H9 (cell line): ENCODE measurements at places on chromosomes 3 and 15. TPM values are rescaled to one million over a fixed set of nuclear protein-coding genes. Genes with fewer than 3 reads are reported as not detected.
A peak's percentile ranks its signal among the peaks of the same experiment; 100 is the strongest.

- H3K4me3 ChIP-seq = no peak overlapping the region
- H3K27me3 ChIP-seq = no peaks in the 10 kb centered on the region
- no peak overlapping the region for H3K27ac ChIP-seq
- DNase-seq = no peak
- peaks cover 4% of the 10 kb centered on the region; the same call in 1 of the 2 replicates for H3K4me1 ChIP-seq
Measured at GRCh38 chr3:194865615-194866014, 179.9 kb downstream of the FAM43A start.

DNA sequence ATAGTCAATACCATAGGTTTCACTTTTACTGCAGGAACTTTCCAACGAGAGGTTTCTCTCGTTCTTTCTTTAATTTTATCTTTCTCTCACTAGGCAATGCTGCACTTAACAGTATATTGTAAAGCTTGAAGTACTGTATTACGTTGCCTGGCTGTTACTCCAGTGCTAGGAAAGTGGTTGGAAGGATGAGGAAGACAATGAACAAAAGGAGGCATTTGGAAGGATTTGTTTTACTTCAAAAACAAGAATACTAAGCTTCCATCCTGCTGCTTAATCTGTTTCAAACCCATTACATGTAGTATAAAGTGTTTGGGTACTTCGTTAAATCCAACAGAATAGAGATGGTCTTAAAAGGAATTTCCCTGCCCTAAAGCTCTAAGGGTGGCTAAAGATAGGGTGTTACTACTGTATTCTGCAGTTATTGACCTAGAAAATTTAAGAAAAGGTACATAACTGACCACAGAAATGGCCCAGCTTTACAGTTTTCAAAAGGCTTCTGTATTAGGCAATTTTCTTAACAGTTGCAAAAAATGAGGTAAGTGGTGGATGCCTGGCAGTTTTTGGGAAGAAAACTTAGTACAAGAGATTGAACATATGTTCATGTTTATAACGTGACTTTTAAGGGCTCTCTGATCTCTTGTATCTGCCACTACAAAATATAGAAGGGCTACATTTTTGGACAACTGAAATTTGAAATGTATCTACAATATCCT, 785 bp upstream of the IFT57 start:
- DNase-seq = no peak
- no peak overlapping the region for H3K27ac ChIP-seq
- H3K36me3 ChIP-seq = no peaks in the 10 kb centered on the region

DNA sequence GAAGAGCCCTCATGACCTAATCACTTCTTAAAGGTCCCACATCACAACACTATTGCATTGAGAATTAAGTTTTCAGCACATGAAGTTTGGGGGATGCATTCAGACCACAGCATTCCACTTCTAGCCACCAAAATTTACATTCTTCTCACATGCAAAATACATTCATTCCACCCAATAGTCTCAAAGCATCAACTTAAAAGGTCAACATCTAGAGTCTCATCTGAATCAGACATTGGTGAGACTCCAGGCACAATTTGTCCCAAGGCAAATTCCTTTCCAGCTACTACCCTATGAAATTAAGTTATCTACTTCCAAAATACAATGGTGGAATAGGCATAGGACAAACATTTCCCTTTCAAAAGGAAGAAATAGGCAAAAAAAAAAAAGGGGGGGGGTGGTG, 64.9 kb downstream of the PLSCR2 start:
- peaks cover 3% of the 10 kb centered on the region; the same call in 1 of the 2 replicates for H3K4me1 ChIP-seq
- H3K36me3 ChIP-seq = no peaks in the 10 kb centered on the region; the same call in 2 of the 3 replicates
- H3K27me3 ChIP-seq = no peaks in the 10 kb centered on the region
- H3K27ac ChIP-seq = no peak overlapping the region

GRCh38 chr15:80161468-80162016, 8.7 kb downstream of the FAH start:
- no peak overlapping the region; the same call in 2 of the 3 replicates for H3K4me3 ChIP-seq
- H3K36me3 ChIP-seq = peaks cover 11% of the 10 kb centered on the region

DNA sequence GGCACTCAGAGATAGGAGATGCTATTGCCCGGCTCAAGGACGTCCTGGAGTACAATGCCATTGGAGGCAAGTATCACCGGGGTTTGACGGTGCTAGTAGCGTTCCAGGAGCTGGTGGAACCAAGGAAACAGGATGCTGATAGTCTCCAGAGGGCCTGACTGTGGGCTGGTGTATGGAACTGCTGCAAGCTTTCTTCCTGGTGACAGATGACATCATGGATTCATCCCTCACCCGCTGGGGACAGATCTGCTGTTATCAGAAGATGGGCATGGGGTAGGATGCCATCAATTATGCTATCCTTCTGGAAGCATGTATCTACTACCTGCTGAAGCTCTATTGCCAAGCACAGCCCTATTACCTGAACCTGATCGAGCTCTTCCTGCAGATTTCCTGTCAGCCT, 26.4 kb downstream of the BCL2A1 start:
- no peaks in the 10 kb centered on the region for H3K36me3 ChIP-seq
- H3K27ac ChIP-seq = no peak overlapping the region
- H3K4me1 ChIP-seq = no peaks in the 10 kb centered on the region; the same call in 1 of the 2 replicates
- H3K4me3 ChIP-seq = no peak overlapping the region
- no peak for DNase-seq

DNA sequence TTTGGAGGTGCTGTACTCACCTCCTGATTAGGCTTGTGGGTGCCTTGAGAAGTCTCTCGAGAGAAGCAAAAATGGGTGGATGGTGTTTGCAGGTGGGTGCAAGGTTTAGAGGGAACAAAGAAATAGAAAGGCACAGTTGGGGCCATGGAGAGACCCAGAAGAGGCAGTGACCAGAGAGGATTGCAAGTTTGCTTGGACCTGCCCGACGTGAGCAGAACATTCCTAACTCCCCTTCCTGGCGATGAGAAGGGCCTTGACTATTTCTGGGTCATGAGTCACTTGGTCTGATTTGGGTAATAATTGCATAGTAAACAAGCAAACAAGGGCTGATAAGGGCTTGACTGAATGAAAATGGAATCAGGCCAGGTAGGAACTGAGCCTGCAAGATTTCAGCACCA, 7.0 kb upstream of the CTSH start:
- no peak for DNase-seq
- no peaks in the 10 kb centered on the region; the same call in 1 of the 2 replicates for H3K27me3 ChIP-seq
- no peaks in the 10 kb centered on the region for H3K36me3 ChIP-seq

DNA sequence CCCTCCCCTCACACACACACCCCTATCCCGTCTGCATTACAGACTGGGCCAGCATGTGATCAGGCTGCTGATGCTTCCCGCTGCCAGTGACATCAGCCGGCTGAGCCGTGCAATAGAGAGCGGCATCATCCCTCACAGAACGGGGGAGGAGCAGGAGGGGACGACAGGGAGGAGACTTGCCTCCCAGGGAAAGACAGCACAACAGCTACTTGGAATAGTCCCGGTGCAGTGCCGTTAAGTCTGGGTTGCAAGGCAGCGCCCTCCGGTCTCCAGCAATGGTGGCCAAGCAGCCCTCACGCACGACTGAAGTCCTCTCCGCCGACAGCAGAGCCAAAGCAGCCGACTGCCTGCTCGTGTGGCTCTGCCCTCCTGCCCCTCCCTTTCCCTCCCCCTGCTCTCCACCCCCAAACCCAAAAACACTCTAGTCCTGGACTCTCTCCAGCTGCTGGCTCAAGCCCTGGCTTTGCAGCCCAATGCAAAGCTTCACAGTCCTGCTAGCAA, 31.5 kb upstream of the RPS17 start:
- H3K36me3 ChIP-seq = no peaks in the 10 kb centered on the region
- H3K27ac ChIP-seq = no peak overlapping the region
- H3K27me3 ChIP-seq = no peaks in the 10 kb centered on the region
- no peaks in the 10 kb centered on the region; the same call in 1 of the 2 replicates for H3K4me1 ChIP-seq

- peaks cover 24% of the 10 kb centered on the region for H3K36me3 ChIP-seq
- no peak for DNase-seq
- no peak overlapping the region for H3K27ac ChIP-seq
- no peak overlapping the region for H3K4me3 ChIP-seq
Measured at GRCh38 chr15:67186226-67186649, 68.2 kb downstream of the AAGAB start.

DNA sequence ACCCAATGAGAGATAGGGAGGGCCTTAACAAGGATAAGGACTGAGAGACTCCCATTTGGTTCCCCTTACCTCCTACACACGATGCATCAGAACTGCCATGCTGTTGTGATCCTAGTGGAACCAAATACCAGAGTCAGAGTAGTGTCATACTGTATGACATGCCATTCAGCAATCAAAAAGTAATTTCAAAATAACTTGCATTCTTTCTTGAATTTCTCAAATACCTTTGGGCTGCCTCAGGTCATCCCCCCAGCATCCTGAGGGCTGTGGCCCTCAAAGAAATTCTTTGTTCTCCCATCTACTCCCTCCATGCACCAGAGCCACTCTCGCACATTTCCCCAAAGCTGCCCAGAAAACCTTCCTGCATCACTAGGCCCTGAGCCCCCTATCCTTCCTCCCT, 68.9 kb upstream of the PPP2R3A start:
- H3K4me1 ChIP-seq = no peaks in the 10 kb centered on the region
- H3K4me3 ChIP-seq = no peak overlapping the region
- H3K27ac ChIP-seq = no peak overlapping the region

DNA sequence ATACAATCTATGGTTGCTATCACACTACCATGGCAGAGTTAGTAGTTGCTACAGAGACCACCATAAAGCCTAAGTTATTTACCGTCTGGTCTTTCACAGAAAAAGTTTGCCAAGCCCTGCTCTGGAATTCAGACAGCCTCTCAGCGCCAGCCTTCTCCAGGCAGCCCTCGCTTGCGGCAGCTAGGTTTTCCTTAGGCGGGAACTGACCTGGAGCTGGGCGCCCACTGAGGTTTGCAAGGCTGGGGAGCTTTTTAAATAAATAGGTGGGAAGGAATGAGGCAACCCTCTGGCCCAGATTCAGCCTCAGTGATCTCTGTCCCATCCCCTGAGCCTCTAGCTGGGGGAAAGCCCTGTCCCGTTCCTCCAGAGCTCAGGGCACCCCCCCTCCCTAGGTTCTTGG, 1.2 kb downstream of the CTSH start:
- no peak overlapping the region for H3K27ac ChIP-seq
- H3K4me3 ChIP-seq = peak overlapping the region; percentile 60
- no peaks in the 10 kb centered on the region; the same call in 1 of the 2 replicates for H3K27me3 ChIP-seq
- no peaks in the 10 kb centered on the region for H3K36me3 ChIP-seq

Gene IMP3
- 97.9 and 106 TPM in 2 replicates for total RNA-seq

Gene KIF7
- 22.0 and 23.4 TPM in 2 replicates for total RNA-seq

Gene DUOX1
- 2.3 and 2.6 TPM in 2 replicates for total RNA-seq

Gene TMEM87A
- 43.3 and 46.7 TPM in 2 replicates for total RNA-seq

- H3K4me1 ChIP-seq = no peaks in the 10 kb centered on the region
- H3K36me3 ChIP-seq = no peaks in the 10 kb centered on the region
- no peak overlapping the region for H3K4me3 ChIP-seq
Measured at GRCh38 chr3:177983320-177983719, 552.9 kb upstream of the KCNMB2 start.

DNA sequence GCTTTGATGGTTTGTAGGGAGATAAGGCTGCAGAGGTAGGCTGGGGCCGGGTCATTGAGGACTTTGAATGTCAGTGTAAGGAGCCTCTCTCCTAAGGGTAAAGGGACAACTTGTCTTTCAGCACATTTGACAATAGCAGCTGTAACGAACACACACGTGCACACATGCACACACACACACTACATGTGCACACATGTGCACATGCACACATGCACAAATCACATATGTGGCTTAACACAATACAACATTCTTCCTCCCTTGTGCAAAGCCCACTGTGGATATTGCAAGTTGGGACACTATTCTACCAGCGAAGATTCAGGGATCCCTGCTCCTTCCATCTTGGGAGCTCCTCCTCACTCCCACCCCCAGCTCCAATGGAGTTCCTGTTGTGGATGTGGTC, 1.1 kb upstream of the CFAP100 start:
- no peak for DNase-seq
- H3K4me1 ChIP-seq = no peaks in the 10 kb centered on the region
- H3K4me3 ChIP-seq = no peak overlapping the region
- H3K27me3 ChIP-seq = peaks cover 16% of the 10 kb centered on the region; the same call in 1 of the 2 replicates

DNA sequence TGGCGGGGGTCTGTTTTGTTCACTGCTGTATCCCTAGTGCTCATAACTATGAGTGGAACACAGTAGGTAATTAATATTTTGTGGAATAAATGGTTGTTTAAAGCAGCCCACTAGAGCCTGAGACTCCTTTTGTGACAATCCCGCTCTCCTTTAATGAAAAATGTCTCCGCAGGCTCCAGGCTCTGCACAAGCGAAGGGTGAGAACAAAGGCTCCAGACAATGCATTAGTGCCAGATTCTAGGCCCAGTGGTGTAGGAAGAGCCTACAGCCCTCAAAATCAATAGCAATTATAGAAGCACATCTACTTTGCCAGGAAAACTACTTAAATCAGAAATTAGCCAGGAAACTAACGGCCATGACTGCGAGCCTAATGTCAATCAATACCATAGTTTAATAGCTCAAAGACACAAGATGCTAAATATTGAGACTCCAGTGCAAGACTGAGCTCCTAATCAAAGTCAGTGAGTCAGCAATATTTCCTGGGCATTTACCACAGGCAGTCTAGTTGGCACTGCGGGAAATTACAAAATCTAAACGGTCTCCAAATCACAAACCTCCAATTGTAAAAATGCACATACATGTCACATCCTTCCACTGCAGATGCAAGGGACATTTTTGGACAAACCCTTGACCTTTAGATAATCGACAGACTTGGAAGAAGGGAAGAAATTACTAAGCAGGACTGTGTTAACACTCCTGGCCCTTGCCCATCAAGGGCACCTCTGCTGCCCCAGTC, 2.3 kb downstream of the ANXA2 start:
- no peak overlapping the region for H3K4me3 ChIP-seq
- H3K4me1 ChIP-seq = peaks cover 19% of the 10 kb centered on the region; the same call in 1 of the 2 replicates
- H3K27me3 ChIP-seq = peaks cover 1% of the 10 kb centered on the region; the same call in 1 of the 2 replicates
- 0 out of 2 replicates have a peak, but pooled peaks cover 3% of the 10 kb centered on the region for H3K36me3 ChIP-seq
- no peak overlapping the region for H3K27ac ChIP-seq

Gene RBPMS2
- total RNA-seq = 181 and 185 TPM in 2 replicates

GRCh38 chr3:169764312-169764881, 463 bp downstream of the TERC start:
- H3K27me3 ChIP-seq = no peaks in the 10 kb centered on the region
- no peak overlapping the region for H3K27ac ChIP-seq
- no peaks in the 10 kb centered on the region for H3K4me1 ChIP-seq
- DNase-seq = peak; percentile 34
- peaks cover 6% of the 10 kb centered on the region; the same call in 2 of the 3 replicates for H3K36me3 ChIP-seq
- peak overlapping the region; percentile 84 for H3K4me3 ChIP-seq

DNA sequence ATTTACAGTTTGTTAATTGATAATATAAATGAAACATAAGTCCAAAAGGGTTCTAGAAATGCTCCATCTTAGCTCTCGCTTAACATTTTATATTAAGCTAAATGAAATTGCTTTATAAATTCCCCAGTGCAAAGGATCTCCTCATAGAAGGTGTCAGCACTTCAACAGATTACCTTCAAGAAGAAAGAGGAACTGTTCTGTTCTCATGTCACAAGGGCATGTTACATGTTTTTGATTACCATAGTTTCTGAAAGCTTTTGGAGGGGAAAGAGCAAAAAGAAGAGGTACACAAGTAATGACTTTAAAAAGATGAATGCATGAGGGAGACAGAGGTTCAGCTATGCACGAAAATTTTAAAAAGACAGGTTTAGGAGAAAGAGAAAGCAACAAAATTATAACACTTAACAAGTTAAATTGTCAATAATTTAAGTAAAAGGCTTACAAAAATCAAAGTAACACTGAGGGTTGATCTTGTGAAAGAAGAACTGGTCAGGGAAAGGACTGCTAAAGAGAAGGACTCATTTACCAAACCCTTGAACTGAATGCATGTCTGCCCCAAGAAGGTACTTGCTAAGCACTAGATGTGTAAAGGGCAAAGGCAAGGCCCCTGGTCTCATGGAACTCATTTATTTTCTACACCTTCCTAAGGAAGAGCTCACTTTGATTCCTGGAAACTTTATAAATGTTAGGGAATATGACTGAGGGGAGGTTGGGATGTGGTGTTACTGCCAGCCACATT, 45.1 kb downstream of the CCDC191 start:
- DNase-seq = no peak
- no peaks in the 10 kb centered on the region for H3K36me3 ChIP-seq
- H3K4me1 ChIP-seq = no peaks in the 10 kb centered on the region
- no peaks in the 10 kb centered on the region; the same call in 1 of the 2 replicates for H3K27me3 ChIP-seq

Gene MESD
- total RNA-seq = 29.1 and 30.1 TPM in 2 replicates

Gene THPO
- 0.64 and 0.85 TPM in 2 replicates for total RNA-seq
